ENCODE measurements at places on chromosomes 6 and 20.

GRCh38 chr20:23926944-23927872, 47.7 kb upstream of the CST5 start:
- H3K36me3 ChIP-seq, result no peaks in the 10 kb centered on the region
- DNase-seq, result no peak
- H3K4me1 ChIP-seq, result no peaks in the 10 kb centered on the region
- H3K27me3 ChIP-seq, result no peaks in the 10 kb centered on the region

GRCh38 chr6:74091136-74091793, 395.3 kb downstream of the CD109 start:
- DNase-seq, result no peak
- no peak overlapping the region for H3K27ac ChIP-seq
- H3K27me3 ChIP-seq, result no peaks in the 10 kb centered on the region
- H3K36me3 ChIP-seq, result no peaks in the 10 kb centered on the region

DNA sequence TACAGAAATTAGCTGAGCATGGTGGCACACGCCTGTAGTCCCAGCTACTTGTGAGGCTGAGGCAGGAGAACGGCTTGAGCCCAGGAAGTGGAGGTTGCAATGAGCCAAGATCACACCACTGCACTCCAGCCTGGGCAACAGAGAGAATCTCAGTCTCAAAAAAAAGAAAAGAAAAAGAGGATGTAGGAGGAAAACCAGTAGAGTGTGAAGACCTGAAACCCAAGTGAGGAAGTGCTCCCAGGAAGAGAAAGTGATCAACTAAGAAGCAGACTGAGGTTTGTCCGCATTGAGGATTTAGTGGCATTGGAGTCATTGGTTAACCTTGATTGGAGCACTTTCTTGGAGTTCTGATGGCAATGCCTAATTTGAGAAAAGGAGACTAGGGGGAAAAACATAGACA, 20.6 kb upstream of the TASP1 start:
- H3K36me3 ChIP-seq, result no peaks in the 10 kb centered on the region
- no peak for DNase-seq
- peaks cover 4% of the 10 kb centered on the region for H3K4me1 ChIP-seq
- H3K27me3 ChIP-seq, result no peaks in the 10 kb centered on the region
- no peak overlapping the region for H3K4me3 ChIP-seq

- no peak overlapping the region for H3K27ac ChIP-seq
- no peaks in the 10 kb centered on the region for H3K4me1 ChIP-seq
- H3K27me3 ChIP-seq, result no peaks in the 10 kb centered on the region
Measured at GRCh38 chr6:166412911-166413384, 30.2 kb upstream of the MPC1 start.

DNA sequence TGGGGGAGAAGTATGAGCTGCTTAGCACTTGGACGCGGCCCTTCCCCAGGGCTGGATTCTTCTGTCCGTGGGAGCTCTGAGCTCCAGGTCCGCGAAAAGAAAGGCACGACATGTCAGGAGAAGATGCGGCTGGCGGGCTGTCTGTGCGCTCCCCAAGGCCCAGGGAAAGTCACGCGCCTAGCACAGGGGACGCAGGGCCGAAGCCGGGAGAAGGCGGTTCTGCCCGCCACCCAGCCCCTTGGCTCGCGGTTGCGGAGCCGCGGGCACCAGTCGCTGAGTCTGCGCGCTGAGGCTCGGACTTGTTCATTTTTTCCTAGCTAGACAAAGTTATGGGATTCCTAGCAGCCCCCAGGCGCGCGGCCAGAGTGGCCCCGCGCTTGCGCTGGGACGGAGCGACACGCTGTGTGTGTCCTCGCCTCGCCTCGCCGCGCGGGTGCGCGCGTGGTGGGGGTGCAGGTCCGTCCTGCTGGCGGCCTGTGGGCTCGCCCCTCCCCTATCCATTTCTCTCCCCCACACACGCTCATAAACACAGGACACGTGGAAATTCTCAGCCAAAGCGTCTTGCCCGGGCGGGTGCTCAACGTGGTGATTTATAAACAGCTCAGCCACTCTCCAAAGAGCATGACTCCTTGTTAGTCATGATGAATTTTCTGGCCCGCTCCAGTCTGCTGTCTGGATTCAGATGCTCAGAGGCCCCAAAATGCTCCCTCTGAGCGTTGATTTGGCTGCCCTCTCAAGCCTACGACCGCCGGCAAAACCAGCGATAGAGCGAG, 1.9 kb upstream of the POU3F2 start:
- peak overlapping the region; percentile 48 for H3K4me3 ChIP-seq
- DNase-seq, result no peak
- peaks cover 62% of the 10 kb centered on the region for H3K4me1 ChIP-seq
- peaks cover 98% of the 10 kb centered on the region for H3K27me3 ChIP-seq

DNA sequence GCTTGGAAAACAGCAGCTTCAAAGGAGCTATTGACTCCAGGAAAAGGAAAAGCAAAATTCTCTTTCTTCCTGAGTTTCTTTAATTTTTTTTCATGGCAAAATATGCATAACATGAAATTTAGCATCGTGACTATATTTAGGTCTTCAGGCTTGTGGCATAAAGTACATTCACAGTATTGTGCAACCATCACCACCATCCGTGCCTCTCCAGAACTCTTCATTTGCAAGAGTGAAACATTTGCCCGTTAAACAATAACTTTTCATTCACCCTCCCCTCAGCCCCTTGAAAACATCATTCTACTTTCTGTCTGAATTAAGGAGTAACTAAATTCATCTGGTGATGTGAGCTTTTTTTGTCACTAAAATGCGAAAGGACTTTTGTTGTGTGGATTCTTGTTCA, 251.7 kb downstream of the PHACTR1 start:
- DNase-seq, result no peak
- no peaks in the 10 kb centered on the region for H3K27me3 ChIP-seq
- H3K36me3 ChIP-seq, result no peaks in the 10 kb centered on the region
- no peaks in the 10 kb centered on the region for H3K4me1 ChIP-seq
- H3K4me3 ChIP-seq, result no peak overlapping the region
- peak overlapping the region; percentile 41 for H3K27ac ChIP-seq

GRCh38 chr6:24836109-24836508, 37.4 kb upstream of the ARMH2 start:
- H3K36me3 ChIP-seq, result no peaks in the 10 kb centered on the region
- DNase-seq, result no peak
- no peak overlapping the region for H3K4me3 ChIP-seq
- H3K4me1 ChIP-seq, result peaks cover 7% of the 10 kb centered on the region

DNA sequence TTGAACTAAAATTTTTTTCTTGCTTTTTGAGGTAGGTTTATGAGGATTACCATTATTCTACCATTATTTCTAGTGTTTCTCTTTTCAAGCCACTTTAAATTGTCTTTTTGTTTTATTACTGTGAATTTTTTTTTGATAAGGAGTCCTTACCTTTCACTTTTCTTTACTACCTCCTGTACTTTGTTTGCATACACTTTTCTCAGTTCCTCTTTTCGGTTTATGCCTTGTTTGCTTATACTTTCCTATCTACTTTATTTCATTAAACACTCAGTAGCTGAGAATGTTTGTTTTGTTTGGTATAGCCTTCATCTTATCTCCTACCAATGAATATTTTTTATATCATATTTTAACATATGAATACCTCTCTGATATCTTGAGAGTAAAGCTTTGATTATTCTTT, 147.9 kb downstream of the TFAP2B start:
- no peaks in the 10 kb centered on the region for H3K4me1 ChIP-seq
- H3K36me3 ChIP-seq, result no peaks in the 10 kb centered on the region

DNA sequence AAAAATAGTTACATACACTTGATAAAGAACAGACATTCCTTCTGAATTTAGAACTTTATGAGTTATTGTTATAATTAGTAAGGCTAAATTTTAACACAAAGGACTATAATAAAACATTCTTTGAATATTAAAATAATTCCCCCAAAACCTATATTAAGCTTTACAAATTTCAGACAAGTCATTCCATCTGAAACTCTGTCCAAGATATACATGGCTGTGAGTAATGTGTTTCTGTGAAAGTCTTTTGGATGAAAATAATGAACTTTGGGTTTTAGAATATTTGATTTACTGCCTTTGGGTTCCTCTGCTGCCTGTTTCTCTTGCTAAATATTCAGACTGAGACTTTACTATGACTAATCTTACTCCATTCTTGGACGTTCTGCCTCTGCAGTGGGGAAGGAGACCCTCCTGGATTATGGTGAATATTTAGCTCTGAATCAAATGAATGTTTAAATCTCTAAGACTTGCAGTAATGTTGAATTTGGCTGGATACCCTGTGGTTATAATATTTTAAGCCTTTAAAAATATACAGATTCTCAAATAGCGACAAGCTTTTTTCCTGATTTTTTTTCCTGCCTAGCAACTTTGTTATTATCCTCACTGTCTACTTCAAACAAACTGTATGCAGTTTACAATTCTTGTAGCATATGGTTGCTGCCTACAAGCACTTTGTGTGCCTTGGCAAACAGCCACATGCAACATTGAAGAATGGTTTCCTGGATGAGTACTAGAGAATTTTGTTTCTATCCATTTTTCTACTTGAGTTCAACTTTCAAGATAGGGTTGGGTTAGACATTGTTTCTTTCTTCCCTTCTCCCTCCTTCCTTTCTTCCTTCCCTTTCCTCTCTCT, 51.4 kb downstream of the TXLNB start:
- H3K4me3 ChIP-seq, result no peak overlapping the region
- no peaks in the 10 kb centered on the region for H3K4me1 ChIP-seq
- no peaks in the 10 kb centered on the region for H3K27me3 ChIP-seq

- no peaks in the 10 kb centered on the region for H3K4me1 ChIP-seq
- no peak overlapping the region for H3K4me3 ChIP-seq
- H3K27ac ChIP-seq, result peak overlapping the region; percentile 49
Measured at GRCh38 chr20:23315099-23315498, 35.5 kb upstream of the NXT1 start.

DNA sequence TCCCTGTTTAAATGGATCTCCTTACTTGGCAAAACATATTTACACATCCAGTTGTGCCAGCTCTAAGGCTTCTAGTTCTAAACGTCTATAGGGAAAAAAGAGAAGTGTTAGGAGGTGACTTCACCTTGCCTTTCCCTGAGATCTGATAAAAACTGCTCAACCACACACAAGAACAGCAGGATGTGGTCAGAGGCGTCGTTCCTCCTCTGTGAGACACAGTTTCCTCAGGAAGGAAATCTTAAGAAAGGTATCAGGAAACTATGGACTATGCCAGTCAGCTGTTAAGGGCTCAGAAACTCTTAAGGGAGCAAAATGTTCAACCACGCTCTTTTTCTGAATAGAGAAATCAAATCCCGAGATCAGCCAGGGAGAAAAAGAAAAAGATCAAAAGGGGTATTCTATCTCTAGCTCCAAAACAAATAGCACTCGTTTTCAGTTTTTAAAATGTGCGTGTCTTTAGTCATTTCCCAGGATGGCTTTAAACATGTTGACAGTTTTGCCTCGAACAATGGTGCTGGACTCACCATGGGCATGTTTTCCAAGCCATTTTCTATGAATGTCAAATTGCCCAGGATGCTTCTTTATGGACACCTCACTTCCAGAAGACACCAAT, 154.5 kb downstream of the HACE1 start:
- DNase-seq, result peak; percentile 20
- peak overlapping the region; percentile 53 for H3K27ac ChIP-seq
- no peaks in the 10 kb centered on the region for H3K36me3 ChIP-seq

- no peak overlapping the region for H3K27ac ChIP-seq
- H3K4me1 ChIP-seq, result peaks cover 5% of the 10 kb centered on the region
- H3K36me3 ChIP-seq, result no peaks in the 10 kb centered on the region
- no peak overlapping the region for H3K4me3 ChIP-seq
- DNase-seq, result no peak
- H3K27me3 ChIP-seq, result no peaks in the 10 kb centered on the region
Measured at GRCh38 chr6:53189554-53189953, 40.9 kb upstream of the GCM1 start.

GRCh38 chr6:43978473-43979346, 148.5 kb downstream of the MRPL14 start:
- H3K27ac ChIP-seq, result no peak overlapping the region
- H3K4me3 ChIP-seq, result no peak overlapping the region
- no peaks in the 10 kb centered on the region for H3K4me1 ChIP-seq
- no peaks in the 10 kb centered on the region for H3K27me3 ChIP-seq
- no peaks in the 10 kb centered on the region for H3K36me3 ChIP-seq

- H3K36me3 ChIP-seq, result no peaks in the 10 kb centered on the region
- DNase-seq, result peak; percentile 32
- H3K27ac ChIP-seq, result no peak overlapping the region
- no peaks in the 10 kb centered on the region for H3K4me1 ChIP-seq
- H3K27me3 ChIP-seq, result no peaks in the 10 kb centered on the region
Measured at GRCh38 chr20:53162251-53162835, 190.2 kb downstream of the TSHZ2 start.

- no peak for DNase-seq
- H3K27ac ChIP-seq, result no peak overlapping the region
- H3K4me1 ChIP-seq, result no peaks in the 10 kb centered on the region
- H3K36me3 ChIP-seq, result no peaks in the 10 kb centered on the region
- no peaks in the 10 kb centered on the region for H3K27me3 ChIP-seq
Measured at GRCh38 chr6:73139681-73140383, 85.5 kb downstream of the KHDC1L start.

DNA sequence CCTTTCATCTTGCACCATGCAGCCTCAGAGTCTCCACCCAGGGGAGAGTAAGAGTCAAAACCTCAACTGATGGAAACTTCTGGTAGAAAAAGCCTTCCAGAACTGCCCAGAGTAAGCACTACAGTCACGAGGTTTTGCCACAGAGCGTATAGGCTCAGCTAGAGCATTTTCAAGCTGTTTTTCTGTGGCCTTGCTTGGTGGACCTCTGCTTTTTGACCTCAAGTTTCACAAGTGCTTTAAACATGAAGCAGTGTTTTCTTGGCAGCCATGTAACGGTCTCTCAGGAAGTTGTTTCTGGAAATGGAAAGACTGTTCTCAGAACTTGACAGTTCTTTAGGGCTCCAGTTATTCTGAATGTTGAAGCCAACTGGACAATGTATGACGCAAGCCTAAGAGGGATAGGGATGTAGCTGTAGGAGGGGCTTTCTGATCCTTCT, 146.5 kb downstream of the ZDHHC14 start:
- no peaks in the 10 kb centered on the region for H3K27me3 ChIP-seq
- DNase-seq, result no peak
- H3K4me1 ChIP-seq, result peaks cover 14% of the 10 kb centered on the region
- no peak overlapping the region for H3K4me3 ChIP-seq
- H3K27ac ChIP-seq, result peak overlapping the region; percentile 48
- no peaks in the 10 kb centered on the region for H3K36me3 ChIP-seq

DNA sequence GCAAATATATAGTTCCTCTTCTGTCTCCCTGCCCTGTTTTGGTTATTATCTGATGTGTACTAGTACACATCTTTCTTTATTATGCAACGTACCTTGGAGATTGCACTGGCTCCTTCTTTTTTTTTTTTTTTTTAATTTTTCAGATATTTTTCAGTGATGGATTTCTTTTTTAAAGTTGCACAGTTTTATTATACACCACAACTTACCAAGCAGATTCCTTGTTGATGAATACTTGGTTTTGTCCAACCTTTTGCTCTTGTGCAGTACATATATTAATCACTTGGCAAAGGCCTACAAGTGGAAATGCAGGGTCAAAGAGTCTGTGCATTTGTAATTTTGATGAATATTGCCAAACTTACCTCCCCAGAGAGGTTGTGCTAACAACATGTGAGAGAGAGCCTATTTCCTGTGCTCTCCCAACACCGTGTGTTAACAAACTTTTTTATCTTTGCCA, 50.1 kb upstream of the RNF24 start:
- H3K27ac ChIP-seq, result peak overlapping the region; percentile 73
- DNase-seq, result no peak
- peaks cover 10% of the 10 kb centered on the region for H3K4me1 ChIP-seq
- no peaks in the 10 kb centered on the region for H3K27me3 ChIP-seq
- H3K4me3 ChIP-seq, result no peak overlapping the region
- H3K36me3 ChIP-seq, result no peaks in the 10 kb centered on the region

- no peaks in the 10 kb centered on the region for H3K36me3 ChIP-seq
- DNase-seq, result no peak
- H3K4me1 ChIP-seq, result no peaks in the 10 kb centered on the region
- H3K4me3 ChIP-seq, result no peak overlapping the region
- H3K27ac ChIP-seq, result peak overlapping the region; percentile 62
- no peaks in the 10 kb centered on the region for H3K27me3 ChIP-seq
Measured at GRCh38 chr6:13538084-13538483, 36.3 kb upstream of the SIRT5 start.

GRCh38 chr20:24585796-24586522, 116.5 kb downstream of the SYNDIG1 start:
- no peak overlapping the region for H3K27ac ChIP-seq
- no peak overlapping the region for H3K4me3 ChIP-seq
- H3K27me3 ChIP-seq, result no peaks in the 10 kb centered on the region
- no peaks in the 10 kb centered on the region for H3K4me1 ChIP-seq

Data from heart left ventricle (tissue), 16 donors.